Neuronal stem cell (in vitro differentiated cells): ENCODE measurements at places on chromosomes 6 and 20.

- no peaks in the 10 kb centered on the region for H3K36me3 ChIP-seq
- no peak for DNase-seq
- H3K27me3 ChIP-seq, result no peaks in the 10 kb centered on the region
- no peak overlapping the region for H3K4me3 ChIP-seq
- H3K4me1 ChIP-seq, result no peaks in the 10 kb centered on the region
Measured at GRCh38 chr6:114151064-114151690, 180.2 kb upstream of the HDAC2 start.

GRCh38 chr6:148907573-148907972 lies 160.7 kb downstream of the UST start:
- no peaks in the 10 kb centered on the region for H3K27me3 ChIP-seq
- no peak for DNase-seq
- H3K36me3 ChIP-seq, result no peaks in the 10 kb centered on the region
- H3K27ac ChIP-seq, result no peak overlapping the region

DNA sequence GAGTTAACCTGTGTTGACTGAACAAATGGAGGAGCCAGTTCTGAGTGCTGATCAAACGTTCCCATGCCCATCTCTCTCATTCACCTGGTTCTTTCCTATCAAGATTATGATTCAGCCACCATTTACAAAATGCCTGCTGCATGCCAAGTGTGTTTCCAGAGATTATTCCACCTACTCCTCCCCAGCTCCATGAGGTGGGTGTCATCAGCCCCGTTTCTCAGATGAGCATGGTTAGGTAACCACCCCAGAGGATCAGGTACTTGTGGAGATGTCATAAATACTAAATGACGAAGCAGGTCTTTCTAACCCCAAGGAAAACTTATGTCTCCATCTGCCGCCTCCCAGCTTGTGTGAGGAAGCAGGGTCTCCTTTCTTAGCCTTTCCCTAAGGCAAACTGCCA lies 2.1 kb downstream of the BANF2 start:
- H3K4me1 ChIP-seq, result no peaks in the 10 kb centered on the region
- no peak overlapping the region for H3K27ac ChIP-seq
- no peaks in the 10 kb centered on the region for H3K27me3 ChIP-seq
- H3K4me3 ChIP-seq, result no peak overlapping the region

DNA sequence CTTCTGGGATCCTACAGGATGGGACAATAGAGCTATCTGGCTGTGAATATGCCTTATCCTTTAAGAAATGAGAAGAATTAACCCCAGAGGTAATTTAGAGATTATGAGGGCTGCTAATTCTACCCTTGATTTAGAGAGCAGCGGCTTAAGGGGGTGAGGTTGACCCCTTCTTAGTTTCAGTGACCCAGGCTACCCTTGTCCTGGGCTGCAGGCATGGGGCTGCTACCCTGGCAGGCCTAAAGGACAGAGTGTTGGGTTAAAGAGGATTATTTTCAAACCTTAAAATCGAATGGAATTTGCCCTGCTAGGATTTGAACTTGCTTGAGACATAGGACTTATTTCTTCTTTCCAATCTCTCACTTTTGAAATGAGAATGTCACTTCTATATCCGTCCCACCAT lies 1343.4 kb downstream of the HACE1 start:
- H3K27me3 ChIP-seq, result no peaks in the 10 kb centered on the region
- DNase-seq, result no peak
- no peaks in the 10 kb centered on the region for H3K36me3 ChIP-seq
- H3K27ac ChIP-seq, result no peak overlapping the region
- no peaks in the 10 kb centered on the region for H3K4me1 ChIP-seq

GRCh38 chr6:152428126-152428525 lies 209.0 kb downstream of the SYNE1 start:
- no peak overlapping the region for H3K27ac ChIP-seq
- no peaks in the 10 kb centered on the region for H3K27me3 ChIP-seq
- H3K4me1 ChIP-seq, result no peaks in the 10 kb centered on the region
- no peak for DNase-seq

DNA sequence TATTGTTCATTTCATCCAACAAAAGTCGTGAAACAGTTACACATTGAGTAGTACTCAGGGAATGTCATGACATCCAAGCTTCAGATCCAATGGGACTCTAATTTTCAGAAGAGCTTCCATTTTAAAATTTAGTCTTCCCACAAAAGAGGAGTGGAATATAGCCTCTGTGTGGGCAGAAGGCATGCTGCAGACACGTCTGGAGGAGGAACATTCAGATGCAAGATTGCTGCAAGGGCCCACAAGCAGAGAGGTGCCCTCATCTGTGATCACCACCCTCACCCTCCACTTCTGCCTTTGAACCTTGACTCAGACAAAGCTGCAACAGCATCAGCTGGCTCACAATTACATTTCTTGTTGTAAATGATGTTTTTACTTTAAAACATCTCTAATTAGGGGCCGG lies 29.9 kb downstream of the NRN1 start:
- no peaks in the 10 kb centered on the region for H3K36me3 ChIP-seq
- no peak overlapping the region for H3K4me3 ChIP-seq
- DNase-seq, result no peak
- H3K27ac ChIP-seq, result no peak overlapping the region
- H3K27me3 ChIP-seq, result no peaks in the 10 kb centered on the region
- H3K4me1 ChIP-seq, result no peaks in the 10 kb centered on the region

DNA sequence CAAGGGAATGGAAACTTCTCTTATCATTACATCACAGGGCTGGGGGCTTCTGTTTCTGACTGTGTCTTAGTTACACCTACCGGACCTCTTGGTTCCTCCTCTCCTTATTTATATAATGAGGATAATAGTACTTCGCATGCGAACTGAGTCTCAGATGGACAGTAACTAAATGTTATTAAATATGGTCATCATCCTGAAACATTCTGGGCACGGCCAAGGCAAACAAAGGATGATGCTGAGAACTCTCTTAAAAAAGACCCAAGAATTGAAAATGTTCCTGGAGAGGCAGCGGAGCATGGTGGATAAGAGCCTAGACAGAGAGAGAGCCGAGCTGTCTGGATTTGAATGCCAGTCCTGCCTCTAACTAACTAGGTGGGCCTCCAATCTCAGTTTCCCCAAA lies 119.8 kb upstream of the SASH1 start:
- peaks cover 5% of the 10 kb centered on the region for H3K4me1 ChIP-seq
- H3K36me3 ChIP-seq, result no peaks in the 10 kb centered on the region
- H3K27ac ChIP-seq, result no peak overlapping the region
- no peaks in the 10 kb centered on the region for H3K27me3 ChIP-seq
- DNase-seq, result no peak
- H3K4me3 ChIP-seq, result no peak overlapping the region

- H3K27me3 ChIP-seq, result no peaks in the 10 kb centered on the region
- no peaks in the 10 kb centered on the region for H3K4me1 ChIP-seq
- H3K4me3 ChIP-seq, result no peak overlapping the region
- H3K36me3 ChIP-seq, result peaks cover 33% of the 10 kb centered on the region
Measured at GRCh38 chr20:275791-276190, 14.8 kb downstream of the C20orf96 start.

- DNase-seq, result no peak
- H3K27ac ChIP-seq, result no peak overlapping the region
- no peak overlapping the region for H3K4me3 ChIP-seq
- H3K4me1 ChIP-seq, result no peaks in the 10 kb centered on the region
Measured at GRCh38 chr20:4769328-4769727, 47.6 kb downstream of the PRND start.
